ENCODE measurements at places on chromosomes 3 and 15.

DNA sequence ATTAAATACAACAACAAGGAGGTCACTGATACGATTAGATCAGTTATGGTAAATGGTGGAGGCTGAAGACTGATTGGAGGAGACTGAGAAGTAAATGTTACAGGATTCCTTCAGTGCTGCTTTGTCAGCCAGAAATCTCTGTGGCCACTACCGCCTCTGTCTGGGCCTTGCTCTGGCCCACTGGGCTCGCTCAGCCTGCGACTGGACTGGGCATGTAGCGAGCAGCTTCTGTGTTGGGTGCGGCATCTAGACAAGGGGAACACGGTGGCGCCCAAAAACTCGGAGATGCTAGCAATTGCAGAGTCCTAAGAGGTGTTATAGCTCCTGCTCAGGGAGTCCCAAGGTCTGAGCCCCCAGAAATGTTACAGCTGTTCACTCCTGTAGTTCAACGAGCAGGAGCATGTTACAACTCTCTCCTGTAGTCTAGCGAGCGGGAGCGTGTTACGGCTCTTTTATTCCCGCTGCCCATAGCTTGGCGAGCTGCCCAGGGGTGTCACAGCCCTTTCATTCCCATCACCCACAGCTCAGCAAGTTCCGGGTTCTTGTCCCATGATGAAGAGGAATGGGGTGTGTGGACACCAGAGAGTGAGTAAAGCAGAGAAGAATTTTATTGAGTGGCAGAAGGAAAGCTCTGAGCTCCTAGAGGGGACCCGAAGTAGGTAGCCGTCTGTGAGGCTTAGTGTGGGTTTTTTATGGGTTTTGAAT is 24.7 kb downstream of the SLC15A2 start:
- no peak for DNase-seq

DNA sequence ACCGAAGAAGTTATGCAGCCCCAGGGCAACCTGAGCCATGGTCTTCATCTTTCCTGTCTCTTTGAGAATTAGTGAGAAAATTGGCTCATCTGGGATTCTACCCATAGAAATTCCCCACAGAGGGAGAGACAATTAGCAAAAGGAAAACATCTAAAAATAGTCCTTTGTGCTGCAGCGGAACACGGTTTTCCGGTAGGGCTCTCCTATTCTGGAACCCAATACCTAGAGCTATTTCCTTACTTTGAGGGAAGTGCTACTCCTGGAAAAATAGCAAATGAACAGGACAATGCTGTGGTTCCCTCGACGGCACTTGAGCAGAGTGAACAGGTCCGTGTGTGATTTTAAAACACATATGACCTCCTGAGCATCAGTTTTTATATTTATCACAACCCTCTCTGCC is 210.5 kb downstream of the FGF12 start:
- DNase-seq, result no peak

DNA sequence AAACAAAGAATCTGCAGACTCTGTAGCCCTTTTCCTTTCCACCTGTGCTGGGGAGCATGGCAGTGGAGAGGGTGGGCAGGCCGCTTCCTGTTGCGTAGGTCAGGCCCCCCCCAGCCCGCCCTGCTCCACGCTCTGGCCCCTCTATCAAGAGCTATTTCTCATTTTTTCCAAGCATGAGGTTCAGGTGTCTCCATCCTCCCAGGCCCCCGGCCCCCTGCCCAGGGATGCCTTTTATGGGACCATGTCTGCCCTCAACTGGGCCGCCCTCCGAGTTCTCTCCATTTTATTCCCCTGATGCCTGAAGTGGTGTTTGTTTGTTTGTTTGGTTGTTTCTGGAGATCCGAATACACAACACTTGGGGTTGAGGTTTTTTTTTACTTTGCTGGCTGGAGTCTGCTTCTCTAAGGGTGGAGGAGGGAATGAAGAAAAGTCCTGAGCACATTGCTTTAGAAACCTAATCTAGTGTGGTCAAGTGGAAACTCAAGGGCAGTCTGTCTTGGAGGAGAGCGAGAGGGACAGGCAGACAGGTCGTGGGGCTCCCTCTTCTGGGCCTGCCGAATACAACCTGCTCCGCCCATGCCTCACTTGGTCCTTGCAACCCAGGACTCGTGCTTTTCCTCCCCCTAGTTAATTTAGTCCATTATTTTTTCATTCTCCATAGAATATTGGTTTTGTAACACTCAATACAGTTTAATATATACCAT is 176.5 kb upstream of the LYSMD4 start:
- DNase-seq, result peak; percentile 8

DNA sequence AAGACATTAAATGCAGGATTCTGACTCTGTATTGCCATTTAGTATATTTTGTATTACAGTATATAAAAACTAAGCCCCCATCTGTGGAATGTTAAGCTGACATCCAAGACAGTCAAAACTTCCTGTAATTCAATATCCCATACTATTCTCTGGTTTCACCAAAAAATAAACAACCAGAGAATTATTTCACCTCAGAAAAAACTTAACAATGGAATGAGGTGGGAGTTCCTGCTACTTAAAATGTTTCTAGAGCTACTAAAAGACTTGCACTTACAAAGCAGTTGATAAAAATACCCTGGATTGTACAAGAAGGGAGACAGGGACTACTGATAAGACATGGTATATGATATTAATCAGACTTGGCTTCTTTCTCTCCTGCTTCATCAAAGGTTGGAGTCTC is 8.3 kb downstream of the ARL13B start:
- DNase-seq, result no peak

DNA sequence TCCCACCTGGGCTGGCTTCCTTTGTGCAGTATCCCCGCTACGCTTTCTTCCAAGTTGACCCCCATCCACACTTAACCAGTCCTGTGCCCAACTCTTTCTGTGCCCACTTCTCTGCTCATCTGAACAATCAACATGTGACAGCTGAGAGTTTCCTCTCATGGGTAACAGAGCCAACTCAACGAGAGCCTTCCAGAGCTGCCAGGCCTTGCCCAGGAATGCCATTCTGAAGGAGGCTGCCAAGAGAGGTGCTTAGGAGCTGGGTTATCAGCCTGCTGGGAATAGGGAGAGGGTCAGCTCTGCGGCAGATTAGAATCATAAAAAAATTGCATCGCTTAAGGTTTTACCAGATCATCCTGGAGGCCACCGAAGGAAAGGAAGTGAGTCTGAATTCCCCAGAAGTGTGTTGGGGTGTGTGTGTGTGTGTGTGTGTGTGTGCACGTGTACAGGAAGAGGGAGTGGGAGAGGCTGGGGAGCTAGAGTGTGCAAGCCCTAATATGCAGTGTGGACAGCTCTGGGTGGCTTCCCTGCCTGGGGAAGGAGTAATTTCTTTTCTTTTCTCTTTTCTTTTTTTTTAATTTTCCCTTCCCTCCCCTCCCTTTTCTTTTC is 66.7 kb downstream of the ITGA11 start:
- DNase-seq, result no peak

DNA sequence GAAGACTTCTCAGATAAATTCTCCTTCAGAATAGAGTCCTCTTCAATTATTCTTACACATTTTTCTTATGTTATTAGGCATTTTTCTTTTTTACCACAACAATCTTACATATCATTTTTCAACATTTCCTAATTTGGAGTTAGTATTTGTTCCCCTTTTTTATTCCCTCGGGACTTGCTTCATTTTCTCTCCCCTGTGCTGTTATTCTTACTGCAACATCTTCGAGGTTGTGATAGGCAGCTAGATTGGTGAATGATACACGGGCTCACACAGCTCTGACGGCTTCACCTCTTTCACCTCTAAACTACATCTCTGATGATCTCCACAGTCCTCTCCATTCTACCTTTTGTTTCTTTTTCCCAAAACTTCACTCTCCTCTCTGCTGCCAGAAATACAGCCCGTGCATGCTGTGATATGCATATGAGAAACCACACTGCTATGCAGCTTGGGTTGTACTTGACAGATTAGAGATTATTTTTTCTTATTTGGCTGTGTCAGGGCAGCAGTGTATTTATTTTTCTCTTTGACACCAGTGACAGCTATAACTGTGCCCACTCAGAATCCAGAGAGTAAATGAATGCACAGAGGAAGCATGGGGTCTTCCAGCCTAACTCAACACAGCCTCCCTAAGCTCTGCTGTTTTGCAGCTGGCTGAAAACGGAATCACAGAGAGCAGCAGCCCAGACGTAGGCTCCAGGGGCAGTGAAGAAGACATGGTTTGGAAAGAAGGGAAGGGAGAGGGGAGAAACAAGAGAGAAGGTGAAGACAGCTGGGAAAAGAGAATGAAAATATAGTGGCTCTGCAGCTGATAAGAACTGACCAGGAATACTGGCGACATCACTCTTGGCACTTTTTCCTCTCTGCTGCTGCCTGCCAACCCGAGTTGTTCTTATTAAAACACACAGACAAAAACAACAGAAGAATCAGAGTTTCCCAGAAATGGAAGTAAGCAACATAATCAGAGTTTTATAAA is 61.8 kb downstream of the SLC9A9 start:
- DNase-seq, result no peak

- DNase-seq, result no peak
Measured at GRCh38 chr3:18241837-18242236, 183.3 kb downstream of the SATB1 start.

DNA sequence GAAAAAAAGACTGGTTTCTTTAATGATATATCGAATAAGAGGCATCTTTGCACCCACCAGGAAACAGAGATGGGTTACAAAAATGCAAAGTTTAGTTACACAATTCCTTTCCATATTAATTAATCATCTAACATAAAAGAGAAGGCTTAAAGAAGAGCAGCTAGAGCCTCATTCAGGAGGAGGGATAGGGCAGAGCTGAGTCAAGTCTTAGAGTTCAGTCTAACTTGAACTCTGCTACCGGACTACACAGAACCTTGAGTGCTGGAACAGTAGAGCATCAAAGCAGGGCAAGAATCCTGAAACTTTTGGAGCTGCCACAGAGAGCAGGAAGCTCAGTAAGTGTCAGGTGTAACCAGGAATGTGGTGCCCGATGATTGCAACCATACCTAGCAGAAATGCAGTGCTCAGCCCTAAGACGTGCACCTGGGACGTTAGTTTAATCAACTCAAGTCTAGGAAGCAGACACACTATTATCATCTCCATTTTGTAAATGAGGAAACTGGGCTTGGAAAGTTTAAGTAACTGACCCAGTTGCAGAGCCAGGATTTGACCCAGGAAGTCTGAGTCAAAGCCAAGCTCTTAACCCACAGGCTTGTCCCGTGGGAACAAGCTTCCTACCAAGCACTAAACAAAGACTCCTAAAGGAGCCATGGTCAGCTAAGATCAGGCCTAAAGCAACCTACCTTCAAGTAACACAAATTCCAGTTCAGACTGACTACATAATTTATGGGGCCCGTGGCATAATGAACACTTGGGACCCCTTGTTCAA is 187.4 kb downstream of the FOXP1 start:
- DNase-seq, result no peak

GRCh38 chr3:114439284-114439683 is 145.5 kb downstream of the TIGIT start:
- DNase-seq, result no peak

GRCh38 chr3:8990266-8991215 is 27.3 kb upstream of the RAD18 start:
- no peak for DNase-seq

GRCh38 chr3:127639173-127640041 is 10.4 kb downstream of the PODXL2 start:
- DNase-seq, result no peak

DNA sequence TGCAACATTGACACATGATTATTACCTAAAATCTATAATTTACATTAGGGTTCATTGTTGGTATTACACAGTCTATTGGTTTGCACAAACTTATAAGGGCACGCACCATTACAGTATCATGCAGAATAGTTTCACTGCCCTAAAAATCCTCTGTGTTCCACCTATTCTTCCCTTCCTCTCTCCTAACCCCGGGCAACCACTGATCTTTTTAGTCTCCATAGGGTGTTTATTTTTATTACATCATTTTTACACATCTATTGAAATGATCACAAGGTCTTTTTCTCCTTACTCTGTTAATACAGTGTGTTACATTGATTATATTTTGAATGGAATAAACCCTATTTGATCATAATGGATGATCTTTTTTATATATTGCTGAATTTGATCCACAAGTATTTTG is 15.5 kb upstream of the ECT2 start:
- DNase-seq, result no peak

- no peak for DNase-seq
Measured at GRCh38 chr3:119723022-119723421, 20.2 kb downstream of the CFAP91 start.

GRCh38 chr3:52313188-52313773 is 2.8 kb upstream of the DNAH1 start:
- DNase-seq, result no peak

- no peak for DNase-seq
Measured at GRCh38 chr15:48060396-48060795, 60.4 kb upstream of the SLC24A5 start.

DNA sequence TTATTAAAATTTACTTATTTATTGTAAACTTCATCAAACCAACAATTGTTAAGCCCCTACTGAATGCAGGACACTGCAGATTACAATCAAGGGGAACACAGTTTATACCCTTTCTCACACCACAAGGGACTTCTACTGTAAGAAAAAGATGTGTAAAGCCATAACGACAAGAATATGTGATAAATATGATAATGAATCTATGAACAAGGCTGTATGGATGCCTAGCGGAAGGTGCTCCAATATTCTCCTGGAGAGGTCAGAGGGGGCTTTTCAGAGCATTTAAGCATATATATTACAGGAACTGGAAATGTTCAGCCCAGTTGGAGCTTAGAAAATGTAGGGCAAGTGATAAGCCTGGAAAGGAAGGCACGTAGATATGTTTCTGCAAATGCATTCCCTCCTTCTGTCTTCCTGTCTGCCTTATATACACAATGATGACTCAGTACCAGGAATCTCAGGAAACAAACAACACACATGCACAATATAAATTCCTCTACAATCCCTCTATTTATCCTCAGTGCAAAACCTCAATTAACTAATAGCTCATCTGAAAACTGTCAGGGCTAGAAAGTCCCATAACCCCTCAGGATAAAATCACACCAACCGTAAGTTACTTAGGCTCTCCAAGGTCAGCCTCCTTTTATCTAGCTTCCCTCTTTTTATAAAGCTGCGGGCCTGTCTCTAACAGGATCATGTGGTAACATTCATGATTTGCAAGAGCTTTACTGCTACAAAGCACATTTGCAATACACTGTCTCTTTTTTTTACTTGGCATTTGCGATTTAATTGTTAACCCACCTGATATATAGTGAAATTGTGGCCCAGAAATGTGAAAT is 393.1 kb downstream of the LPP start:
- DNase-seq, result no peak

DNA sequence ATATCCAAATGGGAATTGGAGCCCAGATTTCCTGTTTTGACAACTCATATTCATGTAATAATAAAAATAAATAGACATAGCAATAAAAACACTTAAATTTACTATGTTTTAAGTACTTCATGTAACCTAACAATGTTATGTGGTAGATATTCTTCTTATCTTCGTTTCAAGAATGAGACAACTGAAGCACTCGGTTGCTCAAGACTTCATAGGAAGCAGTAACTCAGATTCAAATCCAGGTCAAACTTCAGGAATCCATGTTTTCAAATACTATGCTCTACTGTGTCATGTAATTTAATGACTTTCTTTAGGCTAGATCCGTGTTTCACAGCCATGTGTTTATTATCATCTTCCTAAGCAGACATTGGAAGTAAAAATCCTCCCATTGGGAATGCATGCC is 492.2 kb downstream of the CNTN3 start:
- no peak for DNase-seq
